ENCODE measurements at places on chromosomes 2 and 18. TPM values are rescaled to one million over a fixed set of nuclear protein-coding genes. Genes with fewer than 3 reads are reported as not detected.

Gene LOXHD1
- not detected for polyA plus RNA-seq

Gene HRH4
- polyA plus RNA-seq = not detected

DNA sequence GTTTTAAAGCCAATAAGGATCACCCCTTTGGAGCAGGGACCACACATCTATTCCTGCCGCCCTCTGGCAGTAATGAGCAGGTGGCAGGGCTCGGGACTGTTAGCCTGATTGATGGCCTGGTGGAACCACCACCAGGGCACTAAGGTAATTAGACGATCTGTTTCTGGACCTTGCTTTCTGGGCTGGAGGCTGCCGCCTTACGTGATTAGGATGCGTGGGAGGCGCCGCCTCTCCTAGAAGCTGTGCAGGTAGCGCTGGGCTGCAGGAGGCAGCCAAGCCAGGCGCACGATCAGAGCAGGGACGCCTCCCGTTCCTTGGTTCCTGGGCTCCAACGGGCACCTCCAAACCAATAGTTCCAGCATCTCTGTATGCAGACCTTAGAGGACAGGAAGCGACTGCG is 242.6 kb upstream of the RAB12 start:
- DNase-seq = no peak
- H3K27ac ChIP-seq = no peak overlapping the region
- H3K4me1 ChIP-seq = peaks cover 16% of the 10 kb centered on the region
- no peaks in the 10 kb centered on the region for H3K36me3 ChIP-seq

- H3K4me1 ChIP-seq = peaks cover 5% of the 10 kb centered on the region
- no peak overlapping the region for H3K4me3 ChIP-seq
- H3K27ac ChIP-seq = no peak overlapping the region
- no peaks in the 10 kb centered on the region for H3K36me3 ChIP-seq
These were observed 1.6 kb upstream of the DNER start for GRCh38 chr2:229715895-229716507.

GRCh38 chr2:172079416-172079815 is 5.9 kb upstream of the DLX1 start:
- no peaks in the 10 kb centered on the region for H3K36me3 ChIP-seq
- H3K27ac ChIP-seq = no peak overlapping the region
- H3K4me3 ChIP-seq = no peak overlapping the region

Gene UPP2
- polyA plus RNA-seq = not detected

GRCh38 chr2:154497019-154497418 is 201.5 kb upstream of the KCNJ3 start:
- H3K36me3 ChIP-seq = no peaks in the 10 kb centered on the region
- H3K27me3 ChIP-seq = no peaks in the 10 kb centered on the region
- DNase-seq = no peak
- H3K4me1 ChIP-seq = peaks cover 13% of the 10 kb centered on the region
- H3K4me3 ChIP-seq = no peak overlapping the region

- peak overlapping the region; percentile 46 for H3K27ac ChIP-seq
- H3K27me3 ChIP-seq = no peaks in the 10 kb centered on the region
- H3K4me1 ChIP-seq = peaks cover 9% of the 10 kb centered on the region
- DNase-seq = no peak
- H3K4me3 ChIP-seq = no peak overlapping the region
These were observed 292.1 kb downstream of the NBAS start for GRCh38 chr2:15269043-15269442.

GRCh38 chr2:233823731-233824121 is 30.6 kb downstream of the HJURP start:
- no peak overlapping the region for H3K4me3 ChIP-seq
- no peaks in the 10 kb centered on the region for H3K4me1 ChIP-seq
- no peak overlapping the region for H3K27ac ChIP-seq
- DNase-seq = no peak

DNA sequence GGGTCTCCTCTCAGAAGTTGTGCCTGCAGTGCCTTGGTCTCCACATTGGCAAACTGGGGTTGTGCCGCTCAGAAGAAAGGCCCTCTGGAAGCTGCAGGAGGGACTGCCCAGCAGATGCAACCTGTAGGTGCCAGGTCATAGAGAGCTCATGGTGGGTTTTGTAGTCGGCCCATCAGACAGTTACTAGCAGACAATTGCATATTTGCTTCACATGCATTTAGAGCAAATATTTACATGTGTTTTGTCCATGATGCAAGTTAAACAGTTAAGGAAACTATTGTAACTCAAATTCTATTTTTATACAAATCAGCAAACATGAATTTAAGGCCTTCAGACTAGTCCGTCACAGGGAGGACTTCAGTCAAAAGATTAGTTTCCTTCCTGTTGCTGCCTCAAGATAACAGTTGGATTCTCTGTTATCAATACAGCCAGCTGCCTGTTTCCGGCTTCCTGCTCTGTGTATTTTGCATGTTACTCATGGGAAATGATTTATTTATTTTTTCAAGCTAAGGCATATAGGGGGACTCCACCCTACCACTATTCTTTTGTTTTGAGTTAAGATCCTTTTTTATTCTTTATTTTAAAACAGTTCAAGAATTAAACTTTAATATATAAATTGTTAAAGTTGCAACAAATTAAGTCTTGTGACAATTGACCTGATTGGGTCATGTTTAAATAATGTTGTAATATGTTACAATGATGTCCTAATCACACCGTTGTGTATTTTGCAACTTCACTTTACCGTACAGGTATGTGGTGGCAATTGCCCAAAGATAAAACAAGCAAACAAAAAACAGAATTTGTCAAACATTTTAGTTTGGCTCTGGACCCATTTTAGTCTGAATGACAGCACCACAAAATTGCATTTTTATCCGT is 133.5 kb downstream of the SPTBN1 start:
- H3K36me3 ChIP-seq = no peaks in the 10 kb centered on the region
- H3K4me1 ChIP-seq = peaks cover 37% of the 10 kb centered on the region
- no peak overlapping the region for H3K4me3 ChIP-seq
- DNase-seq = peak; percentile 65
- H3K27ac ChIP-seq = peak overlapping the region; percentile 62

DNA sequence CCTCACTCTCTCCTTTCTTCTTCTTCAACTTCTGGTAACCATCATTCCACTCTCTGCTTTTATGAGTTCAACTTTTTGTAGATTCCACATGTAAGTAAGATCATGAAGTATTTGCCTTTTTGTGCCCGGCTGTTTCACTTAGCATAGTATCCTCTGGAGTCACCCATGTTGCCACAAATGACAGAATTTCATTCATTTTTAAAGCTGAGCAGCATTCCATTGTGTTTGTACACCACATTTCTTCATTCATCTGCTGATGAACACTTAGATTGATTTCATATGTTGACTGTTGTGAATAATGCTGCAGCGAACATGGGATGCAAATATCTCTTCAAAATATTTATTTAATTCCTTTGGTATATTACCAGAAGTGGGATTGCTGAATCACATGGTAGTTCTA is 133.6 kb upstream of the ERBB4 start:
- no peak for DNase-seq
- H3K36me3 ChIP-seq = no peaks in the 10 kb centered on the region
- no peaks in the 10 kb centered on the region for H3K27me3 ChIP-seq
- no peak overlapping the region for H3K27ac ChIP-seq
- H3K4me1 ChIP-seq = peaks cover 5% of the 10 kb centered on the region

Gene ADAM23
- 15.8 TPM for polyA plus RNA-seq

GRCh38 chr2:8989536-8990079 is 13.9 kb downstream of the MBOAT2 start:
- no peak overlapping the region for H3K4me3 ChIP-seq
- H3K4me1 ChIP-seq = peaks cover 9% of the 10 kb centered on the region
- no peaks in the 10 kb centered on the region for H3K27me3 ChIP-seq

DNA sequence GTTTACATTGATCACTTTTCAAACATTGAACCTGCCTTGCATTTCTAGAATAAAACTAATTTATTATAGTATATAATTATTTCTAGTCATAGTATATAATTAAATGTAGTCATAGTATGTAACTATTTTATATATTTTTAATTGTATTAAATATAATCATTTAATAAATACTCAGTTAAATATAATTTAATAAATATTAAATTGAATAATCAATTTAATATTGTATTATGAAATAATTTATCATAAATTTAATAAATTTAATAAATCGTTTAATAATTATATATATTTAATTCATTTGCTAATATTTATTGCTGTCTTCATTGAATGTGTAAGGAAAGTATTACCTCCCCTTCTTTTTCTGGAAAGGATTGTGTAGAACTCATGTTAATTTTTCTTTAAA is 225.6 kb upstream of the NRP2 start:
- H3K4me3 ChIP-seq = no peak overlapping the region
- no peaks in the 10 kb centered on the region for H3K27me3 ChIP-seq
- DNase-seq = no peak
- H3K4me1 ChIP-seq = peaks cover 3% of the 10 kb centered on the region
- no peaks in the 10 kb centered on the region for H3K36me3 ChIP-seq

Gene POTEI
- 2.0 TPM for polyA plus RNA-seq

Data from cardiac muscle cell (in vitro differentiated cells and primary cell).